ENCODE measurements at places on chromosomes 1 and 21. TPM values are rescaled to one million over a fixed set of nuclear protein-coding genes. Genes with fewer than 3 reads are reported as not detected.

DNA sequence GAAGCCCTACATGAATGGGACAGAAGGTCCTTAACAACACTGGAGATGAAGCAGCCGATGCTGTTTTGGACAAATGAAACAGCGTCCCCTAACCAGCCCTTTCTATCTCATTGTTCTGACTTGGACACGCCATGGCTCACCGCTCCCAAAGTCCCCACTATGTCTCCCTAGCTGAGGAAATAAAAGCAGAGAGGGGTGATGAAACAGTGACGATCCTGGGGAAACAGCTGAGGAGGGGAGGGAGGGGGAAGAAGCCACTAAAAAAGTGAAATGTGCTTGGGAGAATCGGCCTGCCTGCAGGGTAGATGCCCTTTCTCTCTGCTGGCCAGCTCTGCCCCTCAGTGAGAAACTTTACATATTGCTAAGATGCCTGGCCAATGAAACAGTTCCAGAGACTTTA, 1.1 kb upstream of the ACKR1 start:
- ATAC-seq = no peak

DNA sequence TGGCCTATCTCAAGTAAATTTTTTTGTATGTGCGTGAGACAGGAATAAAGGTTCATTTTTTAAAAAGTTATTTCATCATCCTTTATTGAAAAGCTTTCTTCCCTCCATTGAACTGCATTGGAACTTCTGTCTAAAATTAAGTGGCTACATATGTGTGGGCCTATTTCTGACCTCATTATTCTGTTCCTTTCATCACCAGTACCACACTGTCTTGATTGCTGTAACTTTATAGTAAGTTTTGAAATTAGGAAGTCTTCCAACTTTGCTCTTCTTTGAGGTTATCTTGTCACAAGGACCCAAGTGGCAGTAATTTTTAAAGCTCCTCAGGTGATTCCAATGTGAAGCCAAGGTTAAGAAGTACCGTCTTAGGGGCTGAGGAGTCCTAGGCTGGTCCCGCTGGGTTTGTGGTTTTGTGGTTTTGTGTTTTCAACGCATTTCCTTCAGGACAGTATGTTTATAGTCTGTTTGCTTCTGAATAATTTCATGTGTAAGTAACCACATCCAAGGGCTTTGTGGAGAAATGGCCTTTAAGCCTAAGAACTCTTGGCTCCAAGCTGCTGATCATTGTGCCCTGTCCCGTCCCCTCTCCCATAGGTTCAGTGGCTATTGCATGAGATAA, 12.4 kb upstream of the SCAF4 start:
- no peak for ATAC-seq

Gene IL10
- not detected for total RNA-seq

GRCh38 chr1:87017998-87018672, 103.7 kb downstream of the HS2ST1 start:
- ATAC-seq = peak; percentile 47

GRCh38 chr1:173508541-173508940, 31.4 kb downstream of the PRDX6 start:
- no peak for ATAC-seq

- no peak for ATAC-seq
Measured at GRCh38 chr1:183505454-183506089, 33.3 kb downstream of the SMG7 start.

Gene TDRD5
- total RNA-seq = not detected

Gene POTED
- not detected for total RNA-seq

- no peak for ATAC-seq
Measured at GRCh38 chr21:15309721-15310120, 244.9 kb upstream of the NRIP1 start.

- no peak for ATAC-seq
Measured at GRCh38 chr1:179995576-179995975, 41.0 kb downstream of the CEP350 start.

Gene KCNJ15
- not detected for total RNA-seq

Gene IGSF8
- 17.6 TPM for total RNA-seq

Data from motor neuron (in vitro differentiated cells).